ENCODE measurements at places on chromosomes 2 and 18.

DNA sequence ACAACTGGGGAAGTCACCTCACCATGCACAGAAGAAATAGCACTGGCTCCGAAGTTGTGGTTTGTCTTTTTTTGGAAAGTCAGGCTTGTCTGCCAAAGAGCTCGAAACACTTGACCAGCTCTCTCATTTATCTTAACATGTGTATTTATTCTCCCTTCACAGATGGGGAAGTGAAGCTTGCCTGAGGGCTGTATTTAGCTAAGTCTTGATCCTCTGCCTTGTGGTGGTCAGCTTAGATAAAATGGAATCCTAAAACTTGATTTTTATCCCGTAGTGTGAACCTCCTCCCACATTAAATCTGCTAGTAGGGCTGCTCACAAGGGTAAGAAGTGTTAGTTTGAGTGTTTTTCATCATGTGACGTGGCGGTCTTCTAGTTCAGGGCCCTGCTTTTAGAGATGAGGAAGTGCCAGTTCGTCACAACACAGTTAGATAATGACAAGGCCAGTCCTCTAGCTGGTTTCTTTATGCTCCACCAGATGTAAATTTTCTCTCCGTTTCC, 89.7 kb downstream of the TMEM247 start:
- DNase-seq, result no peak

DNA sequence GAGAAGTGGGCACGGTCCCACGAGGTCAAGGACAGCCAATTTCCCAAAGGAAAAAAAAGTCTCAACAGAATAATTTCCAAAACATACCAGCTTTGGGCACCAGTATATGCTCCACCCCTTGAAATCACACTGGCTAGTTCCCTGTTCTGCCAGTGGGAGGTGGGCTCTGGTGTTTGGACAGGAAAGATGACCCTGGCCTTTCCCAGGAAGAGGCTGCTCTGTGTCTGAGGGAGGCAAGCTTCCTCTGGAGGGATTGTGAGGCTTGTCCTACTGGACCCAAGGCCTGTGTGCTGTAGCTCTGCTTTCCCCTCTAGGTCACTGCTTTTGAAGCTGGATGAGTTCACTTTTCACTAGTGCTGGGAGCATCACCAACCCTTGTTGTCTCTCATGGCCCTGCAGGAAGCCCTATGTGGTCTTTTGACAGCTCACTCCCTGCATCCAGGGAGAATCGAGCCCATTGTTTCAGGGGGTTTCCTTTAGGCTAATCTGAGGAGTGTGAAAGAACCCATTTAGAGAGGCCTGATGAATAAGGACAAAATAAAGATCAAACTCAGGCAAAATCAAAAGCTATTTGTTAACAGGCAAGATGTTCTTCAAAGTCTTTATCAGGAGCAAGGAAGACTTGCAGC, 36.3 kb downstream of the CXCR4 start:
- no peak for DNase-seq

DNA sequence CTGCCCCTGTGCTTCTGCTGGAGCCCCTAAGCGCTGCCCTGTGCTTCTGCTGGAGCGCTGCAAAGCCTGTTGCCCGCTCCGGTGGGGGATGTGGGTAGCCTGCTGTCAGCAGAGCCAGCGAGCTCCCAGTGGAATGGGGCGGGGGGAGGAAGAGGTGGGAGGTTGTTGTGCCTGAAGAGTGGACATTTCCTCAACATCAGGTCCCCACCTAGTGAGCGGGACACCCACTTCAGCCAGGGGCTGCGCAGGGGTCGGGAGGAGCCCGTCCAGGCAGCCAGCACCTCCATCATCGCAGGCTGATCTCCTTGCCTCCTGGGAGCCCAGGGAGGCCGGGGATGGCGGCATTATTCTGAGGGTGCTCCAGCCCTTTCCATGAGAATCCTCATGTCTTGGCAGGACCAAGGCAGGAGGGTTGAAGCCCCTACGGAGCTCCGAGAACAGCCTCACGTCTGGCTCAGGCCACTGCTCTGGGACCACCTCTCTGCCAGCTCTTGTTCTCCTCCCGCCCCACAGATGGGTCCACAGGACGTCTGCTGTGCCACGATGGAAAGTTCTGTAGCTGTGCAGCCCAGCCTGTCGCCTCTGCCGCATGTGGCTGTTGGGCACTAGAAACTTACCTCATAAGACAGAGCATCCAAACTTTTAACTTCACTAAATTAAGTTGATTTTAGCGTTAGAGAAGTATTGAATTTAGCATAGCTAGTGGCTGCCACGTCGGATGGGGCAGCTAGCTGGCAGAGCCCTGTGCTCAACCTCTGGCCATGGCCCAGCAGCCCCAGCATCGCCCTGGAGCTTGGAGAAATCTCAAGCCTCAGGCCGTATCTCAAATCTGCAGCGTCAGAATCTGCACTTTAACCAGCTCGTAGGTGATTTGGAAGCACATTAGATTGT, 1.9 kb upstream of the ALLC start:
- no peak for DNase-seq

- DNase-seq, result no peak
These were observed 10.3 kb upstream of the ACKR3 start for GRCh38 chr2:236558993-236559978.

DNA sequence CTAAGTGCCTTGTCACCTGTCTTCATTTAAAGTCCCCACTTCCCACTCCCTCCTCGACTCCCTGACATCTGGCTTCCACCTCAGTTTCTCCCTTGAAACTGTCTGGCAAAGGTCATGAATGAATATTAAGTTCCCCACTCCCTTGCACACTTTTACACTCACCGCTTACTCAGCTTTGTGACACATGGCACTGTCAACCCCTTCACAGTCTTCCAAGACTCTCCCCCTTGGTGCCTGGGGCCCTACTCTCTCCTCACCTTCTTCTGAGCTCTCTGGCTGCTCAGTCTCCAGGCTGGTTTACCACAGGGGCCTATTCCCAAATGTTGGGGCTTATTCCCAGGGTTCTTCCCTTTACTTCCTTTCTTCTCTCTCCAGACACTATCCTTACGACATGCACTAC, 17.9 kb upstream of the PTPN4 start:
- no peak for DNase-seq

DNA sequence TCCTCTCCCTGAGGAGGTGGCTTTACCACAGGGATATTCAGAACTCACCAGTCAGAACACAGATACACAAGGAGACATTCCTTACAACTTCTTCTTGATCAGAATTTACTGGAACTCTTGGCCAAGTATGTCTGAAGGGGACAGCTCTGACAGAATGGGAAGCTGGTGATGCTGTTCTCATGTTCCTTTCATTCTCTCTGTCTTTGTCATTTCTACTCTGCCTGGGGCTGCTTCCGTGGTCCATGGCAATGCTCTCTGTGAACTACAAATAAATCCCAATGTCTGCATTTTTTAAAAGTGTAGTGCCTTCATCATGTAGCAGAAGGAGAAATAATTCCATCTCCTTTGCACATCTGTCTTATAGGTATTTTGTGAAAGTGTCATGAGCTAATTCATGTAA, 730.3 kb downstream of the CNTNAP5 start:
- DNase-seq, result no peak

- DNase-seq, result no peak
These were observed 10.3 kb downstream of the MYO7B start for GRCh38 chr2:127545796-127546195.

- no peak for DNase-seq
These were observed 223.8 kb upstream of the FN1 start for GRCh38 chr2:215659650-215660049.

DNA sequence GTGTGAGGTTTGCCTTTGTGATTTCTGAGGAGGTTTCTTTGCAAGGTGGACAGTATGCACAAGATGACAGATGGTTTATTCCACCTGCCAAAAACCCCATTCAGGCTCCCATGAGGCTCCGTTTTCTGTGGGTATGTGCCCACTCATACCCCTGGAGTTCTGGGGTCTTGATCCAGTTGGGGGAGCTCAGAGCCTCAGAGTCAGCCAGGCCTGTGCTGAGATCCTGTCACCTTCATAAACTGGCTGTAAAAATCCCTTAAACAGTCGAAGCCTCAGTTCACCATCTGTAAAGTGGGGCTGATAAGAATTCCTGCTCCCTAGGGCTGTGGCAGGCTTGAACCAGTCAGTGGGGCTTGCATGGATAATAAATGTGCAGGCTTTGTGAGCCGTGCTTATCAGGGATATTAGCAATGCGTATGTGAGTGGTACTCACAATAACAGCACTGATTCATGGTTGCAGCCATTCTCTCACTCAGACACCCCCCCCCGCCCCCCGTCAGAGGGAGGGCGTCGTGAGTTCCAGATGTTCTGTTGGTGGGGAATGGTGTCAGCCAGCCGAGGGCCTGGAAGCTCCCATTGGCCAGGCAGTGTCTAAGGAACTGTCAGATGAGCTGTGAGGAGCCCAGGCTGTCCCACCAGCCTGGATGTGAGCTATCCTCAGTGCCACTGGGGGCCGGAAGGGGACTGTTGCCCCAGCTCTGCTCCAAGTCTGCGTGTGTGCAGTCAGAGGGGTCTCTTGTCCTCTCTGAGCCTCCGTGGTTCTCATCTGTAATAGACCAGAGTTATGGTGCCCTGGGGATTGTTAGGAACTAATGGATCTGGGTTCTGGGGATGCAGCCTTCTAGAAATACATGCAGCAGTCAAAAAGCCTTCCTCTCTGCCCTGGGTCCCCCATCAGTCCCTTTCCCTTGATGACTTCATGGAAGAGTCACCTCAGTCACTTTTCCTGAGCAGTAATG, 51.7 kb downstream of the KCNIP3 start:
- no peak for DNase-seq

Measured in activated CD8-positive, alpha-beta memory T cell treated with anti-CD3 and anti-CD28 coated beads for 1 hour (primary cell).